ENCODE measurements at places on chromosomes 11 and 22. TPM values are rescaled to one million over a fixed set of nuclear protein-coding genes. Genes with fewer than 3 reads are reported as not detected.

OR56A3 gene
- total RNA-seq: not detected

C22orf23 gene
- 0.27 TPM for total RNA-seq

BACE1-AS gene
- total RNA-seq: 5.1 TPM

CD3G gene
- not detected for total RNA-seq

CASP5 gene
- 0.72 TPM for total RNA-seq

FUT4 gene
- total RNA-seq: 8.4 TPM

INPP5J gene
- 0.29 TPM for total RNA-seq

CACNA1I gene
- total RNA-seq: not detected

CWC15 gene
- 49.5 TPM for total RNA-seq

OR10D3 gene
- total RNA-seq: under 0.01 TPM

UPK3A gene
- total RNA-seq: not detected

XKR3 gene
- not detected for total RNA-seq

P2RY2 gene
- total RNA-seq: 4.8 TPM

MUC2 gene
- not detected for total RNA-seq

INS gene
- total RNA-seq: not detected

MS4A4E gene
- not detected for total RNA-seq

EFCAB6 gene
- 0.27 TPM for total RNA-seq

OR6T1 gene
- total RNA-seq: not detected

SLC17A6 gene
- total RNA-seq: not detected

OR52A1 gene
- not detected for total RNA-seq

OOSP4A gene
- not detected for total RNA-seq

PATE4 gene
- total RNA-seq: not detected

OLFML1 gene
- not detected for total RNA-seq

CCDC81 gene
- 1.1 TPM for total RNA-seq

WT1 gene
- not detected for total RNA-seq

CYP2D6 gene
- total RNA-seq: 0.13 TPM

KCNJ4 gene
- not detected for total RNA-seq

FOLR1 gene
- not detected for total RNA-seq

IFITM10 gene
- not detected for total RNA-seq

C11orf71 gene
- total RNA-seq: 3.6 TPM

CSNK2A3 gene
- 4.1 TPM for total RNA-seq

DKK3 gene
- 143 TPM for total RNA-seq

C1QTNF4 gene
- total RNA-seq: 0.43 TPM

LPXN gene
- total RNA-seq: 8.4 TPM

CYTH4 gene
- 0.13 TPM for total RNA-seq

NELL1 gene
- not detected for total RNA-seq

VWCE gene
- total RNA-seq: 6.4 TPM

CD248 gene
- not detected for total RNA-seq

TSPAN32 gene
- total RNA-seq: not detected

SCARF2 gene
- total RNA-seq: 20.9 TPM

PRG3 gene
- total RNA-seq: not detected

CADM1 gene
- 9.7 TPM for total RNA-seq

RAPSN gene
- total RNA-seq: 0.07 TPM

JHY gene
- total RNA-seq: 4.3 TPM

RIMBP3C gene
- not detected for total RNA-seq

FAM180B gene
- not detected for total RNA-seq

IFITM1 gene
- 10.0 TPM for total RNA-seq

KDM4D gene
- 1.1 TPM for total RNA-seq

APOL5 gene
- not detected for total RNA-seq

BCO2 gene
- total RNA-seq: 1.2 TPM

APOL3 gene
- total RNA-seq: 35.8 TPM

All from thoracic aorta endothelial cell (primary cell).